ENCODE measurements at places on chromosomes 16 and 17.

DNA sequence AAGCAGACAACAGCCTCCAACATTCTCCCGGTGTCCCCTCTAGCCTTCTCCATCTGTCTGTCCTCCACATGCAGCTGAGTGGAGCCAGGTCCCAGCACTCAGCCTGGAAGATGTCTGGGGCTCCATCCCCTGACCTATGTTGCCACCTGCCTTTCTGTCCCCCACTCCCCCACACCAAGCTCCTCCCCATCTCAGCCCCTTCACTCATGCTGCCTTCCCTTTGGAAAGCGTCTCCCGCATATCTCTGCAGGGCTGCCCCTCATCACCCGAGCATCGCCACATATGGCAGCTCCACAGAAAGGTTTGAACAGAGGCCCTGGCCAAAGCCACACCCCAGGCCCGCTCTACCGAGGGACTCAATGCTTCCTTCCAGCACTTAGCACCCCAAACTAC lies 24.2 kb downstream of the NSMCE1 start:
- DNase-seq, result no peak

DNA sequence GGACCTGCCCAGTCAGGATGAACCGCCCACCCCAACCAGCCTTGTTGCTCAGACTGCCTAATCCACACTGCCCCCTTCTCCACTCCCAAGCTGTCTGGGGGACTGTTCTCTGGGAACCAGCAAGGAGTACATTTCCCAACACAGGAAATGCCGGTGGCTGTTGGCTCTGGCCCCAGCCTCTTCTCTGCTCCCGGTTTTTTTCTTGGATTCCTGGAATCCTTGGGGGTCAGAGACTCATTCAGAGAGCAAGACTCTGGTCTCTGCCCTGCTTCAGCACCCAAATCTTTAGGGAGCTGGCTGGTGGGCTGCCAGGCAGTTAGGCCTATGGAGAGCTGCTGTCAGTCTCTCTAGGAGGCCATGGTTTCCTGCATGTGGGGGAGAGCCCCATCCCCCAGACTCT lies 10.8 kb upstream of the MTMR4 start:
- DNase-seq, result no peak

DNA sequence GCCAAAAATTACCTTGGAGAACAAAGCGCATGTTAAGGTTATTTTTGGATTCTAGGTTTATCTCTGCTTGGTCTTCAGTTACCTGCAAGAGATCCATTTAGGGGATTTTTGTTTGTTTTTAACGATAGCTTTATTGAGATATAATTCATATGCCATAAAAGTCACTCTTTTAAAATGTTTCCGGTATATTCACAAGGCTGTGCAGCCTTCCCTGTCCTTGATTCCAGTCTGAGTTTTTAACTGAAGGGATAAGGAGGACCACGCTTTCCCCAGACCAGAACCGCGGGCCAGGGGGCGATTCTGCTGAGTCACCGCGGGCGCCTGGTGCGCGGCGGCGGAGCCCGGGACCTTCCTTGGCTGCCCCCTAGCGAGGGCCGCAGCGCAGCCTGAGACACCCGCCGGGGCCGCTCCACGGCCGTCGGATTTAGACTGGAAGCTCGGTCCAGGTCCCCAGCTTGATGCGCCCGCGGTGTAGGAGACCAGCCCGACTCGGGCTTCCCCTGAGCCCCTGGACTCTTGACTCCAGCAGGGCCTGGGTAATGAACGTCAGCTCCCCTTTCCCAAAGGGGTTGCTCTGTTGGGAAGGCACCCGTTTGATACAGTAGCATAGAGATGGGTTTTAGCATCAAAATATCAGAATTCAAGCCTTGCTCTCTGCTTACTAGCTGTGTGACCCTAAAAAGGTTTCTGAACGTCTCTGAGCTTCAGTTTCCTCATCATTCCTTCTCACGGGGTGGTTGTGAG lies 50.0 kb upstream of the STH start:
- peak; percentile 84 for DNase-seq

DNA sequence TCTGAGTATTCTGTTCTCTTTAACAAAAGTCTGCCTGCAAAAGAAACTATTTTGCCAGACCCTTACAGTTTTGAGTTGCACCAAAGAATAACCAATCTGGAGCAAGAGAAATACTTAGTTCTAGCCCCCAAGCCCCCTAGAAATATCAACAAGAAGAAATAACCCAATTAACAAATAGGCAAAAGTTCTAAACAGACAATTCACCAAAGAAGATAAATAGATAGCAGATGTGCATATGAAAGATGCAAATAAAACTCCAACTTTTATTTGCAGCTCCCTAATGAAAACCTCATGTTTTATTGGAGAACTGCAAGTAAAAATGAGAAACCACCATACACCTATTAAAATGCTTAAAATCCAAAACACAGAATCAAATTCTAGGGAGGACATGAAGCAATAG lies 1308.0 kb downstream of the CDH11 start:
- no peak for DNase-seq

- DNase-seq, result no peak
Measured at GRCh38 chr16:78105517-78105916, 6.1 kb downstream of the WWOX start.

DNA sequence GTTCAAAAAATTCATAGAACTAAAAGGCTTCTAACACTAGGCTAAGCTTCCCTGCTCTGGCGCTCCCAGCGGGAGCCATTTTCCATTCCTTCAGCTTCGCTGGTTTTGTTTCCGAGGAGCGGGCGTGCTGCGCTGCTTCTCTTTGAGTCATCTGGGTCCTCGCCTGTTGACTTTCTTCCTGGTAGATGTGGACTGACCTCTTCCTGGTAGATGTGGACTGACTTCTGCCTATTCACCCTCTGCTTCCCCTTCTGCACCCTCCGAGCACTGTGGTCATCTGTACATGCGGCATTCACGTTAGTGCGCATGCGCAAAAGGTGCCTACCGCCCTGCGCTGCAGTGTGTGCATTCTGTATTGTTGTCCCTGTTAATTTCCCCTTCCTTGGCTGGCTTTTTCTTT lies 40.8 kb upstream of the SEC14L1 start:
- no peak for DNase-seq

GRCh38 chr17:40614431-40615067 lies 33.1 kb downstream of the SMARCE1 start:
- DNase-seq, result no peak

DNA sequence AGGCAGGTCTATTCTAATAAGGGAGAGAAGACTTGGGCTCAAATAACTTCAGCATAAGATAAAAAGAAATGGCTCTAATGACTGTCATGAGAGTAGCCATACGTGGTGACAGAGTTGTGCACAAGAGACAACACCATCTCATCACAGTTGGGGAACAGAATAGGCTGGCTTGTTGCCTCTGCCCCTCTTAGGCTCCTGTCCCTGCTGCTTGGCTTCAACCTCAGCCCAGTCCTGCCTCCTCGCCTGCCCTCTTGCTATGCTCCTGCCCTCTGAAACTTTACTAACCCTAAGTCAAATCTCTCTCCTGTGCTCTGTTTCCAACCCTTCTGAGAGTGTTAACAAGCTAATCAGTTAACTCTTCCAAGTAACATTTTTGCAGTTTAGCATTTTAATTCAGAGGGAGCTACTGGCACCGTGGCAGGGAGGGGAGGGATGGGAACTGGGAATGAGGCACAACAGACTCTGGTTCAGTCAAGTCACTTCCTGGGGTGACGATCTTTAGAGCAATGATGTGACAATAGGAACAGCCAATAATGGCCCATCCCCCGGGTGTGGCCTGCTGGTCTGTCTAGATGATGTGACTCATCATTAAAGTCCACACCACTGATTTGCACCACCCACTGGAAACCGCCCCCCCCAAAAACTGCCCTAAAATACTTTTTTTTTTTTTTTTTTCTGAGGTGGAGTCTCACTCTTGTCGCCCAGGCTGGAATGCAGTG lies 35.5 kb downstream of the DNAH17 start:
- DNase-seq, result no peak

GRCh38 chr16:49345829-49346228 lies 27.8 kb upstream of the C16orf78 start:
- DNase-seq, result no peak

GRCh38 chr17:83180264-83180995 lies 101.0 kb downstream of the METRNL start:
- no peak for DNase-seq

- peak; percentile 16 for DNase-seq
Measured at GRCh38 chr17:29574732-29575510, 6.4 kb downstream of the TP53I13 start.

DNA sequence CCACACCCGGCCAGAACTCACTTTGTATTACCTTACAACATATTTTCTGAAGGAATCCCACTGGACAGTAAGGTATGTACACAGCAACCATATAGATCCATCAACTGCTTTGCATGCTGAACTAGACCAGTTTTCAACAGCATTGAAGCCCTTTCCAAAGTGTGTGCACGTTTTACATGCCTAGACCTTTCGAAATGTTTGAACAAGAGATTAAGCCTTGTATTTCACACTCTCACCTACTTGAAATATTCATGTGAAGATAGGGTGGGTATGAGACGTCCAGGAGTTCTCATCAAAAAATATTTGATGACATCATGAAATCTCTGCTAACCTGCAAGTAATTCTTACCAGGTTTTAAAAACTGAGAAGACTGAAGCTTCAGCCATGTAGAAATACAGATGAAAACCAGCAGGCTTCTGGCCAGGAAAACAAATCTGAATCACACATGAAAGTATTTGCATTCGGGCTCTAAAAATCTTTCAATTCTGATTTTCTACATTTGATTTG lies 387.0 kb upstream of the PSMD7 start:
- DNase-seq, result no peak

GRCh38 chr16:46871597-46871996 lies 12.6 kb upstream of the GPT2 start:
- DNase-seq, result no peak

DNA sequence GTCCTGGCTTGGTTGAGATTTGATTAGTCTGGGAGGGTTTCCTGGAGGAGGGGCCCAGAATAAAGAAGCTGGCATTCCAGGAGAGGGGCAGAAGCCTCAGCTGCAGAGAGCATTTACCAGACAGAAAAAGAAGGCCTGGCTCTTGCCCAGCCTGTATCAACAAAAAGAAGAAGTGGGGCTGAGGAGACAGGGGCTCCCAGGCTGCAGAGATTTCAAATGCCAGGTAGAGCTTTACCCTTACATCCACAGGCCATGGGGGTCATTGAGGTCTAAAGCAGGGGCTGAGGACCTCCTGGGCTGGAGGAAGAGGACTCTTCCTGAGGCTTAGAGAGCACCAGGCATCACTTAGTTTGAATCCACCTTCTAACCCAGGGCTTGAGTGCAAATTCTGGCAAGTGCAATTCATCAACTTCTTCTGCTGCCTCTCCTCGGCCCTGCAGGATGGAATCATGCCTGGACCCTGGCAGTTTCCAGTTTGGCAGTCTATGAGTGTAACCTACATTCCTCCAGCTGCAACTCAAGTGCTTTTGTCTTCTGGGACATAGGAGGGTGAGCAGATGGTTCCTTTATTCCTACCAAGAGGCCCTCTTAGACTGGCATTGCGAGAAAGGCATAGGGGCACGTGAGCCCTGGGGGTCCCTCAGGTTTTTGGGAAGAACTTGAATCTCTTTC lies 15.3 kb downstream of the CA7 start:
- DNase-seq, result no peak

DNA sequence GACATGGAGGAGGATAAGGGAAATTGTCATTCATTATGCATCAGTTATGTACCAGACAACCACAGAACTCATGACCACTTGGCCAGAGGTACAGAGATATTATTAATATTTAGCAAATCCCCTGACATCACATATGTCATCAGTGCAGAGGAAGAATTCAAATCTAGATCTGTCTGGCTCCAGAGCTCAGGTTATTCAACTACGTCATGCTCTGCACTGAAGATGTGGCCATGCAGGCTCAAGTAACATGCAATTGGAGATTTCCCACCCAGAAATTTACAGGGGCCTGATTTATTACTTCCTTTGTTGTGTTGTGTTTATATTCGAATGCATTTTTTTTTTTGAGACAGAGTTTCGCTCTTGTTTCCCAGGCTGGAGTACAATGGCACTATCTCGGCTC lies 224.3 kb downstream of the HS3ST4 start:
- no peak for DNase-seq

GRCh38 chr16:64217789-64218535 lies 903.9 kb downstream of the CDH11 start:
- no peak for DNase-seq

DNA sequence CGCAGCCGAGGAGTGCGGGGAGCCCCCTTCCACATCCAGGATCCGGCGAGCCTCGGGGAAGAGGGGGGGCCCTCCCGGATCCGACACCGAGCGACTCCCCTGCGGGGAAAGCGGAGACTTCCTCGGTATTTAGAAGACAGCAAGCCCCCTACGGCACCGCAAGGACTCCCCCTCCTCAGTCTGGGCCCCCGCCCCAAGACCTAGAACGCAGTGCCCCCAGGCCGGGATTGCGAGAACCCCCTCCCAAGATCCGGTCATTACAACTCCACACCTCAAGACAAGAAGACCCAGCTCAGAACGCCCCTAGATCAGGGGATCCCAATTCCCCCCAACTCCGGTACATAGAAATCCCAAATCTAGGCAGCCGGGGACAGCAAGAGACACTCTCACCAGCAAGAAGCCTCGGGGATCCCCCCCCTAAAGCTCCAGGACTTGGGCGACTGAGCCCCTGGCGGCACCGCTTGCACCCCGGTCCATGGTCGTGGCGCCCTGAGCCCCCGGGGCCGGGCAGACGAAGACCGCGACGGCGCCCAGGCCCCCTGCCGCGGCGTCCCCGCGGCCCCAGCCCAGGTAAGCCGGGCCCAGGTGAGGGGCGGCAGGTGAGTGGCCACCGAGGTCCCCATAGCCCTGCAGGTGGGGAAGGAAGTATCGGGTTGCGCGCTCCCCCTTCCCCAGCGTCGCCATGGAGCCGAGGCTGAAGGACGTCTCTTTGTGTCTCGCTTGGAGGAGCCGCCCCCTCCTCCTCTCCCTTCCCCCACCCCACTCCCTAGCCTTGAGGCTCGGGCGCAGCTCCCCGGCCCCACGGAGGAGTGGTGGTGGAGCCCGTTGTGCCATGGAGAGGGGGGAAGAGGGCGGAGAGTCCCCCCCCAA lies 641 bp downstream of the SBK1 start:
- DNase-seq, result peak; percentile 70

- peak; percentile 55 for DNase-seq
Measured at GRCh38 chr17:63697341-63698286, 2.3 kb downstream of the LIMD2 start.

- DNase-seq, result peak; percentile 42
Measured at GRCh38 chr17:79798299-79799173, 1.7 kb upstream of the CBX8 start.
